ENCODE measurements at places on chromosomes 11 and 22. TPM values are rescaled to one million over a fixed set of nuclear protein-coding genes. Genes with fewer than 3 reads are reported as not detected.

Gene HIRA
- total RNA-seq = 26.8 TPM

Gene MLC1
- 74.5 TPM for total RNA-seq

Gene CELSR1
- total RNA-seq = 4.4 TPM

Gene CNGA4
- 0.23 TPM for total RNA-seq

Gene FAM83F
- 0.46 TPM for total RNA-seq

Gene RAB30
- total RNA-seq = 74.7 TPM

Gene GLB1L3
- 1.8 TPM for total RNA-seq

Gene RASL10A
- 1.6 TPM for total RNA-seq

Gene OLFML1
- total RNA-seq = 1.2 TPM

Gene PDGFD
- total RNA-seq = 14.1 TPM

Gene SLC22A8
- total RNA-seq = 1.2 TPM

Gene FIBIN
- total RNA-seq = 32.8 TPM

Gene SEPTIN5
- total RNA-seq = 178 TPM

Gene TMEM126B
- total RNA-seq = 63.4 TPM

Gene PANX3
- total RNA-seq = not detected

Gene MYO7A
- total RNA-seq = 3.5 TPM

Gene CYB5R3
- total RNA-seq = 21.2 TPM

Gene NNMT
- 0.92 TPM for total RNA-seq

Gene CTSW
- total RNA-seq = not detected

Gene TRIM48
- total RNA-seq = not detected

Gene APOBEC3A
- not detected for total RNA-seq

Gene FBLN1
- total RNA-seq = 27.0 TPM

Gene L3MBTL2
- 26.8 TPM for total RNA-seq

Gene DEFB131B
- not detected for total RNA-seq

Gene TBC1D22A
- total RNA-seq = 8.5 TPM

Gene ANGPTL5
- total RNA-seq = 0.23 TPM

Gene IL17REL
- total RNA-seq = 0.69 TPM

Gene DBX1
- not detected for total RNA-seq

Gene CRYBB3
- total RNA-seq = not detected

Gene NEU3
- total RNA-seq = 23.3 TPM

Gene SPDYC
- not detected for total RNA-seq

Gene PKDREJ
- total RNA-seq = under 0.01 TPM

Gene OR51B5
- 0.46 TPM for total RNA-seq
